ENCODE measurements at places on chromosomes 13 and 19. TPM values are rescaled to one million over a fixed set of nuclear protein-coding genes. Genes with fewer than 3 reads are reported as not detected.

The KCNN4 gene
- total RNA-seq, result 0.54 TPM

The LMO7 gene
- 367 TPM for total RNA-seq

The ZNF701 gene
- total RNA-seq, result 12.5 TPM

The MATK gene
- not detected for total RNA-seq

The AMH gene
- not detected for total RNA-seq

The SMIM44 gene
- not detected for total RNA-seq

The SIGLEC12 gene
- total RNA-seq, result not detected

The ZNF699 gene
- total RNA-seq, result 7.2 TPM

The TMEM38A gene
- 1.4 TPM for total RNA-seq

The COX7A1 gene
- 1.1 TPM for total RNA-seq

The LRRC63 gene
- total RNA-seq, result not detected

The FAM187B gene
- not detected for total RNA-seq

The SGCG gene
- total RNA-seq, result under 0.01 TPM

The ZNF837 gene
- 0.56 TPM for total RNA-seq

The FCGBP gene
- not detected for total RNA-seq

The ZNF230 gene
- total RNA-seq, result 5.0 TPM

The STOML3 gene
- not detected for total RNA-seq

The FAM124A gene
- not detected for total RNA-seq

The MISP3 gene
- total RNA-seq, result under 0.01 TPM

The NLRP5 gene
- total RNA-seq, result not detected

The PRX gene
- 0.90 TPM for total RNA-seq

The ATXN8OS gene
- total RNA-seq, result not detected

The GPR12 gene
- not detected for total RNA-seq

The ZNF555 gene
- total RNA-seq, result 6.4 TPM

The ATP8B3 gene
- 1.6 TPM for total RNA-seq

The CTXN1 gene
- 0.56 TPM for total RNA-seq

The APOE gene
- 0.18 TPM for total RNA-seq

The CEACAM8 gene
- not detected for total RNA-seq

The IGFL1 gene
- total RNA-seq, result not detected

The NALCN gene
- 5.6 TPM for total RNA-seq

The SPATA13 gene
- 12.5 TPM for total RNA-seq

The LIM2 gene
- not detected for total RNA-seq

The UPK1A gene
- not detected for total RNA-seq

The GZMM gene
- not detected for total RNA-seq

The IQCN gene
- 0.18 TPM for total RNA-seq

The TEX29 gene
- total RNA-seq, result not detected

The MIA gene
- total RNA-seq, result not detected

The WASF3 gene
- total RNA-seq, result 4.3 TPM

The ZNF77 gene
- 6.5 TPM for total RNA-seq

The BLVRB gene
- 65.2 TPM for total RNA-seq

The ZNF626 gene
- total RNA-seq, result 5.3 TPM

The ZNF285 gene
- 5.0 TPM for total RNA-seq

The PLIN5 gene
- not detected for total RNA-seq

The OSCAR gene
- not detected for total RNA-seq

The LYPD5 gene
- under 0.01 TPM for total RNA-seq

The ZNF729 gene
- total RNA-seq, result not detected

The CLDND2 gene
- total RNA-seq, result not detected

The KLF5 gene
- 5.4 TPM for total RNA-seq

The ETHE1 gene
- 141 TPM for total RNA-seq

The ATCAY gene
- 0.36 TPM for total RNA-seq
